ENCODE measurements at places on chromosomes 2 and 18.

- DNase-seq, result no peak
- H3K36me3 ChIP-seq, result no peaks in the 10 kb centered on the region
- H3K4me3 ChIP-seq, result no peak overlapping the region
- peaks cover 3% of the 10 kb centered on the region for H3K27me3 ChIP-seq
- H3K27ac ChIP-seq, result no peak overlapping the region
- H3K4me1 ChIP-seq, result no peaks in the 10 kb centered on the region
These were observed 231.7 kb upstream of the CCDC150 start for GRCh38 chr2:196407675-196408264.

DNA sequence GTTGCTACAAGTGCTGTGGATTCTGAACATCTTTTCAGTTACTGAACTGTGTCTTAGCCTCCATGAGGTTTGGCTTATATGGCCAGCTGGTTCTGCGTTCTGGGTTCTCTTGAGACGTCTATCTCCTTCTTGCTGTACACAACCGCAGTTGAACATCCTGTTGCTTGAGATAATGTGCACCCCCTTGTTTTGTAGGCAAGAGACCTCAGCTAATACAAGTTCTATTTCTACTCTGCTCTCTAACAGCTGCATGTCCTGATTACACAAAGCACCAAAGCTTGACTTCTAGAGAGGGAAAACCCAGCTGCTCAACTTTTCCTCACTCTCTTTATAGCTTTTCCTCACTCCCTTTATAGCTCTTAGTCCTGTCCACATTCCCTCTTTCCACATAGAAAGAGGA lies 176.0 kb downstream of the LTBP1 start:
- H3K4me3 ChIP-seq, result no peak overlapping the region
- H3K27ac ChIP-seq, result no peak overlapping the region
- no peak for DNase-seq

DNA sequence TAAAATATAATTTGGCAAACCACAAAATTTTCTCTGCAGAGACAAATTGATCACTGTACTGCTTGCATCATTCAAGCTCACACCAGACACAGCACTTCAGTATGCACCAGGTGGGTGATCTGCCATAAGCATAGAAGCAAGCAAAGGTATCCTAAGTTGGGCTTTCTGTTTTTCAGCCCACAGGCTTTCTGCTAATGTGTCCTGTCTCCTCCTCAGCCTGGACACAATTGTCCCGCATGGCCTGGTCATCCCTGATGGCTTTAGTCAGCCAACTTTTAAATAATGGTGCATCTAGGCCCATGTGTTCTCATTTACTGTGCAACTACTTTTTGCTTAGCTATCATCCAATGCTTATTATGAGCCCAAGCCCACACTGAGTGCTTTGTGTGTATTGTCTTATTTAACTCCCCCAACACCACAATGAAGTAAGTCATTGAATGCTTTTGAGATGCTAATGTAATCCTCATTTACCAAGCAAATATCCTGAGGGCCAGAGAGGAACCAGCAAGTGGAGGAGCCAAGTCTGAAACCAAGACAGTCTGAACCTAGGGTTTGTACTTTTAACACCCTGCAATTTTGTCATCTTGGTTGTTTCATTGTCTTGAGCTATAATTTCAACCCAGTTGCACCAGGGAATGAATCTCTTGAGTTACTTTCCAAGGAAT lies 111.2 kb upstream of the SETBP1 start:
- no peak overlapping the region for H3K27ac ChIP-seq
- DNase-seq, result no peak
- no peaks in the 10 kb centered on the region for H3K4me1 ChIP-seq
- H3K27me3 ChIP-seq, result peaks cover 4% of the 10 kb centered on the region

- H3K4me1 ChIP-seq, result peaks cover 7% of the 10 kb centered on the region
- no peak for DNase-seq
- H3K27ac ChIP-seq, result no peak overlapping the region
- peaks cover under 1% of the 10 kb centered on the region for H3K36me3 ChIP-seq
- H3K27me3 ChIP-seq, result no peaks in the 10 kb centered on the region
These were observed 31.4 kb downstream of the ORC4 start for GRCh38 chr2:147989102-147989501.

- no peak overlapping the region for H3K27ac ChIP-seq
- peaks cover 7% of the 10 kb centered on the region for H3K4me1 ChIP-seq
- DNase-seq, result no peak
These were observed 3.1 kb upstream of the TXNL4A start for GRCh38 chr18:79991494-79991893.

All from activated CD4-positive, alpha-beta memory T cell treated with anti-CD3 and anti-CD28 coated beads for 36 hours (primary cell).